Renal cortical epithelial cell (primary cell): ENCODE measurements at places on chromosomes 7 and 10.

- no peak for DNase-seq
These were observed 206 bp downstream of the UPF2 start for GRCh38 chr10:12042409-12042796.

- peak; percentile 84 for DNase-seq
These were observed 24.4 kb downstream of the GSDME start for GRCh38 chr7:24732646-24733413.

- DNase-seq, result no peak
These were observed 177.5 kb downstream of the ANK3 start for GRCh38 chr10:60212195-60212594.

- no peak for DNase-seq
These were observed 43.8 kb downstream of the TCERG1L start for GRCh38 chr10:131267814-131268095.

GRCh38 chr7:70271617-70272081, 673.4 kb downstream of the AUTS2 start:
- DNase-seq, result peak; percentile 40

DNA sequence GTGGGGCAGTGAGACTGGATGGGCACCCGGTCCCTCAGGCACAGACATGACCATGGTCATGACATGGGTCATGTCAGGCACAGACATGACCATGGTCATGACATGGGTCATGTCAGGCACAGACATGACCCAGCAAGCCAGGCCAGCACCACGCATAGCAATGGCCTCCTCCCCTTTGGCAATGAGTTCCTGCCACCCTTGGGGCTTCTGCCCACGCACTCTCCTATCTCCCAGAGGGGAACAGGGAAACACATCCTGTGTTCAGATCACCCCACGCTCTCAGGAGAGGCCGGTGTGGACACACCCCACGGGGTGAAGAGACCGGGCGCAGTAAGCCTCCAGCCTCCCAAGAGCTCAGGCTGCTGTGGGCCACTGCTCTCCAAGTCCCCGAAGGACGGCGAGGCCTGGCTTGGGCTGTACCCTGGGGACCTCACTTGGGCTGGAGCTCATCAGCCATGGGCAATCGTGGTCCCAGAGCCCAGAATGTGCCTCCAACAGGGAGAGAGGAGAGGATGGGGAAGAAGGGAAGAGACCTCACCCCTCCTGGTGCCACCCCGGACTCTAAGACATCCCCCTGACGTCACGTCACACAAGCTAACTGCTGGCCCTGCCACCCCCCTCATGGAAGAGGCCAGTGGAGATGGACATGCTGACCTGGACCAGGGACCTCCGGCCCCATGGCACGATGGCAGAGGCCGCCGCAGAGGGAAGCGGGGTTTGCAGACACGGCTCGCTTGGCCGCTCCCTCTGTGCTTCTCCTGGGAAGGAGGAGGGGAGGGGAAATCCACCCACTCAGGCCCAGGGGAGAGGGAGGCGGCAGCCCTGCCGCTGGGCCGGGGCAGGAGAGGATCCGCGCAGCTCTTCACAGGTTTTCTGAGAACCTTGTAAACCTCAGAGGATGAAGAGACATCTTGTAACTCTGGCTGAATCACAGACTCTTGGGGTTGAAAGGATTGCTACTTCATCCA, 269.6 kb downstream of the ELFN1 start:
- no peak for DNase-seq
